CD4-positive, alpha-beta T cell treated with Interferon alpha-2 for 1 hour (primary cell): ENCODE measurements at places on chromosomes 1 and 21.

DNA sequence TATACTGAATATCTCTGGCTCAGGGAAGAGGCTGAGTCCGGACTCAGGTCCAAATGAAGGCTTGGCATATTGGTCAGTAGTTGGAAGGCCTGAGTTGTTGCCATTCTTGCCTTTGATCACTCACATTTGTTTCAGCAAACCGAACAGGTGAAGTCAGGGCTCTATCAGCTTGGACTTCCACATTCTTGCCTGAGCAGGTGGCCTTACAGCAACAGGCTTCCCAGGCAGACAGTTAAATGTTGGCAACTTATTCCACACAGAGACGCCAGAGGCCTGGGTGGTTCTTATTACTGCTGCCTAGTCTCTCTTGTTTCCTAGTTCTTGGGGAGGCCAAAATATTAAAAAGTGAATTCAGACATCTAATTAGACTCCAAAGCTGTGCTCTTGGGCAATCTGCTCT lies 36.6 kb downstream of the XCL2 start:
- no peak for DNase-seq

GRCh38 chr1:30085811-30086770 lies 637.3 kb downstream of the MATN1 start:
- DNase-seq: no peak

- DNase-seq: no peak
These were observed 24.4 kb downstream of the DHRS3 start for GRCh38 chr1:12593621-12594066.

- DNase-seq: no peak
These were observed 161.6 kb upstream of the KCNJ15 start for GRCh38 chr21:38095220-38095619.

DNA sequence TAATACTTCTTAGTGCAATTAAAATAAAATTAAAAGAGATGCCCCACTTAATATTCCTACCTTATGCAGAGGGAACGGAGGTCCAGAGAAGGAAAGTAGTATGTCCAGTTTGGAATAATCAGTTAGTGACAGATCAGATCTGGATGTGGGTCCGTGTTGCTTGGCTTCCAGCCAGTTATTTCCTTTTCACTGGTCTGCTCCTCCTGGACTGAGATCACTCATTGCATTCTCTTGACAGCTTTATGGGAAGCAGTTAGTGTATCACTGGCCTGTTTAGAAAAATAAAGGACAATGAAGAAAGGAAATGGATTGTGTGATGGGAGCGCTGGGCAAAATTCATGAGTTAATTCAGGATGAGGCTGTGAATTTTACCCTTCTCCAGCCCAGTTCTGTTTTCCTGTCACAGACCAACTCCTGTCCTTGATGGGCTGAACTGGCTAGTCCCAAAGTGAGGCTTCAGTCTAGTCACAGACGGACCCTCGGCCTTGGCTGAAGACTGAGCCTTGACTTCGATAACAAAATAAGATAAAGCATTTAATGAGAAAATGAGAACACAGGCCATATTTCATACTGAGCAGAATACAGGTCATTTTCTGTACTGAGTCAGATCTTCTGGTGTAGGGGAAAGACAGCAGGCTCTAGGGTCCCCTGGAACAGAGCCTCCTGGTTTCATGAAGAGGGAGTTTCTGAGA lies 85.2 kb upstream of the TRABD2B start:
- DNase-seq: no peak
